ENCODE measurements at places on chromosomes 5 and 9. TPM values are rescaled to one million over a fixed set of nuclear protein-coding genes. Genes with fewer than 3 reads are reported as not detected.
A peak's percentile ranks its signal among the peaks of the same experiment; 100 is the strongest.

The IGFBPL1 gene
- not detected for total RNA-seq

The DNLZ gene
- total RNA-seq, result 36.6 TPM

The PCDHA1 gene
- total RNA-seq, result 0.03 TPM

The GARNL3 gene
- 1.2 TPM for total RNA-seq

The ANKH gene
- total RNA-seq, result 38.6 TPM

The CER1 gene
- not detected for total RNA-seq

The HAND1 gene
- not detected for total RNA-seq

GRCh38 chr5:124819201-124819600 lies 72.8 kb upstream of the ZNF608 start:
- no peak for DNase-seq

GRCh38 chr9:7802666-7803065 lies 3.1 kb upstream of the DMAC1 start:
- peak; percentile 56 for DNase-seq

GRCh38 chr9:136061405-136061804 lies 33.7 kb downstream of the NACC2 start:
- DNase-seq, result no peak

GRCh38 chr5:103808464-103809106 lies 246.0 kb upstream of the NUDT12 start:
- peak; percentile 62 for DNase-seq

- no peak for DNase-seq
These were observed 1.8 kb upstream of the CKS2 start for GRCh38 chr9:89309166-89309565.
